ENCODE measurements at places on chromosomes 7 and 10.

DNA sequence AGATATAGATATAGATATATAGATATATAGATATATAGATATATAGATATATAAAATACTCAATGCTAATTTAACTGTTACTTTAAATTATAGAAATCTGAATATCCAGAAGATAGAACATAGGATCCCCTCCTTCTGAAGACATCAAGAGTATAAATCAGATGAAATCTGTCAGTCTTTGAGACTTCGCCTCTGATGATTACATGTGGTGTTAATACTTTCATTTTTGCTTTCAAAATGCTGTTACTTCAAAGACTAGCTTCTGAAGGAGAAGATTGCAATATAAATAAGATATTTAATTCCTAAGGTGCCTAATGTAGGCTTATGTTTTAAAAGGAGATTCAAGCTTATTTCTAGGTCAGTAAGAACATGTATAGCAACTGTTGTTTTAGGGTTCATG, 180.4 kb downstream of the TSPAN12 start:
- no peak for DNase-seq

DNA sequence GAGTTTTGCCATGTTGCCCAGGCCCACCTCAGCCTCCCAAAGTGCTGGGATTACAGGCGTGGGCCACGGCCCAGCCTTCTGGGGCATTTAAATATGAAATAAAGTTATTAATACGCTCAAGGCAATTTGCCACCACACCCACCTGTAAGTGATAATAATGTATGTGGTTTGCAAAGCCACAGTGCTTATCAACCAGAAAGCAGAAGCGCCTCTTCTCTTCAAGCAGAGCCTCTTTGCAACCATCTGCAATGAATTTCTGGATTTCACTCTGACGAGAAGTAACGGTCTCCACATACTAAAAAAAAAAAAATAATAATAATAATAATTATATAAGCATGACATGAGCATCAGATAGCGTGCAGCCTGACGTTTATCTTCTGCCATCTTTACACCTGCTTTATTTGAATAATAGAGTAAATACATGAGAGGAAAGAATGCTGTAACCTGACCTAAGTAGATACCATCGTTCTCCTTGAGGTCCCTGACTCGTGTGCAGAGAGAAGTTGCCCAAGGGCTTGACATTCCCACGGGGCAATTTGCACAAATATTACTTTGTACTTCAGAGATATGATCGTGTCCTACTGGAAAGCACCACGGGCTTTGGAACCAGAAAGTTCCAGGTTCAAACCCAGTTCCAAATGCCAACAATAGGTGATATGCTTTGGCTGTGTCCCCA, 34.0 kb downstream of the BRI3 start:
- no peak for DNase-seq

DNA sequence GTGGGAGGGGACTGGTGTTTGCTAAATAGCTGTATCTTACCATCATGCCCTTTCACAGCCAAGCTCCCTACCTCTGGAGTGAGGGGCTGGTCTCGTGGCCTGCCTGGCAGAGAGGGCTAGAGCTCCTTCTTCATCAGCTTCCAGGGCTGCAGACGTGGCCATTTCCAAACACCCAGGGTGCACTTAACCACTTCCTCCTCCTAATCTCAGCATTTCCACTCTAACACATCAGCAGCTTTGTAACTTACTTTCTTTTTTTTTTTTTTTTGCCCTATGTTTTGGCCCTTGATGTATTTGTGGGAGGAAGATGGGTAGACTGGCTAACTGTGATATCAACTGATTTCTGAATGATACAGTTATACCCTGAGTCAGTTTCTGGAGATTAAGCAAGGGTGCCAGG, 27.4 kb downstream of the LRRC4 start:
- DNase-seq, result no peak

DNA sequence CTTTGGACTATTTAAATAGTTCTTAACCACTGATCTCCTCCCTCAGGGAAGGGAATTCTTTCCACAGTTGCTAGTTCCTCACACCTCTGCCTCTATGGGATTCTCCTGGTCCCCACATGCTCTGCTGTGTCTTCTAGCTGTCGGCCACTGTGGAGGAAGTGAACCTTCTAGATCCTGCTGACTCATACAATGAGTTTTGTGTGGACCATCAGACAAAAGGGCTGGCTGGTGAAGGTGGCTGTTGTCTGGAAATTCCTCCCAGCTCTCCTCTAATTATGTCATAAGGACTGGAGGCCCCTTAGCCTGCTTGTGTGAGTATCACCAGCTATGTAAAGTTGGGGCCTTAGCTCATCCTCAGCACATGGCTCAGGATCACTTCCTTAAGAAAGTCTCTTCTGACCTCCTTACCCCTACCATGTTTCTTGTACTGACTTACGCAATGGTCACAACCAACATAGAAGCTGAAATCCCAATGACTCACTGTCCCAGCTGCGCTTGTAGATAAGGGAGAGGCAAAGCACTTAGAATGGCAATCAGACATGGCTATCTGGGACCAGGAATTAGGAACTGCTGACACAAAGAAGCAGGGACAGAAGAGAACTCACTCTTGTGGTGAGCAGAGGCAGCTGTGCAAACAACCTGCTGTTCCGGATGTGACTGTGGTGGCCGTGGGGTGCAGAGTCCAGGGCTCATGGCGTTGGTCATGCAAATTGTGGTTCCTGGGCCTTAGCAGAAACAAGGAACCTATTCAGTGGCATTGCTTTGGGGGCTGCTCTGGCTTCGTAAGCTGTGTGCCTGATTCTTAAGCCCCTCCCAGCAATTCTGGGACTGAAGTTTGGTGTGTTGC, 2.5 kb upstream of the MACC1 start:
- DNase-seq, result no peak

GRCh38 chr10:132929953-132930548, 12.3 kb downstream of the CFAP46 start:
- no peak for DNase-seq

- DNase-seq, result no peak
Observed at GRCh38 chr7:100975371-100975821, 6.0 kb downstream of the MUC12 start.
